ENCODE measurements at places on chromosomes 5 and 9.

GRCh38 chr5:152349683-152350526 lies 55.2 kb downstream of the NMUR2 start:
- no peak for DNase-seq

- DNase-seq, result no peak
Measured at GRCh38 chr5:129398026-129398678, 61.9 kb upstream of the ADAMTS19 start.

GRCh38 chr5:10789726-10790125 lies 28.7 kb upstream of the DAP start:
- no peak for DNase-seq

- no peak for DNase-seq
Measured at GRCh38 chr9:129141066-129142041, 30.1 kb downstream of the PTPA start.
